ENCODE measurements at places on chromosomes 4 and X.
A peak's percentile ranks its signal among the peaks of the same experiment; 100 is the strongest.

DNA sequence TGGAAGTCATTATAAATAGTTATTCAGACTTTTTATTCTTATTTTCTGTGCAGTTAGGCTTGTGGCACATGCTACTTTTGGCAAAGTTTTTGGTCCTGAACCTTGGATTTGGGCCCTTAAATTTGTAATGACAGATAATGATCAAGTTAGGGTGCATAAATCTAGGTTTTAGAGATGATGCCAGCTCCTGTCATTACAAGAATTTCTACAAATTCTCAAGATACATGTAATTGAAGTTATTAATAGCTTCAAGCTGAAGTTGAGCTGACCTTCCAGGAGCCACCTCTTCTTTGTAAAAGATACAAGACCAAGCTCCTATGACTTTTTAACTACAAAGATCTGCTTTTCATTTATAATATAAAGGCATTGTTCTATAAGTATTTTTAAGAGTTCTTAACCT is 255.6 kb upstream of the UGT8 start:
- no peak for DNase-seq

- DNase-seq: no peak
Observed at GRCh38 chrX:28888416-28888815, 301.2 kb downstream of the IL1RAPL1 start.

GRCh38 chrX:145630081-145630480 is 187.5 kb upstream of the SLITRK2 start:
- DNase-seq: no peak

- DNase-seq: no peak
Observed at GRCh38 chr4:4539481-4539880, 2.4 kb downstream of the STX18 start.

GRCh38 chr4:175422331-175422730 is 389.7 kb downstream of the GPM6A start:
- no peak for DNase-seq

DNA sequence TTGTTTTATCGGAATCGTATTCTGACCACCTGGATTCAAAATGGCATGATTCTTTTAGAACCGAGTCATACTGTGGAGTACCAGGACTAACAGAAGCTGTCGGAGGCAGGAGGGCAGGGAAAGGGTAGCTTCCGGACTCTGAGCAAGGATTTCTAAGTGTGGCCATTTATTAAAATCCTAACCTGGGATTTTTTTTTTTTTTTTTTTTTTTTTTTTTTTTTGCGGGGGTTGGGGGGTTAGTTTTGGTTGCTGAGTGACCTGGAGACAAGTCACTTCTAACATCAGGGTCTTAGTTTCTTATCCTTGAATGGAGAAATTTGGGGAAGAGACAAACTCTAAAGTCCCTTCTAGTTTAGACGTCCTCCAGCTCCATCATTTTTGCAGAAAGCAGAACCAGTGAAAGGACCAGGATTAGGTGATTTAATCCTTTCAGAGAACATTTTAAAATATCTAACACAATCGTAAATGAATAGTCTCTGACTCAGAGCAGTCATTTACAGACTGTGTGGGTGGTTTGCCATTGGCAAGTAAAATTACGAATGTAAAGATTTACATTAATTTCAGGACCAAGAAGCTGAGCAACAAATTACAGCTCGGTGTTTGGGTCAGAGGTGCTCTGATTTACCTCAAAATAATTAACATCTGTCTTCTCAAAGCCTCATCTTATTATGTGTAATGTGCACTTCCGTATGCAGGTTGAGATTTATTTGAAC is 7.3 kb downstream of the SLC25A5 start:
- no peak for DNase-seq

DNA sequence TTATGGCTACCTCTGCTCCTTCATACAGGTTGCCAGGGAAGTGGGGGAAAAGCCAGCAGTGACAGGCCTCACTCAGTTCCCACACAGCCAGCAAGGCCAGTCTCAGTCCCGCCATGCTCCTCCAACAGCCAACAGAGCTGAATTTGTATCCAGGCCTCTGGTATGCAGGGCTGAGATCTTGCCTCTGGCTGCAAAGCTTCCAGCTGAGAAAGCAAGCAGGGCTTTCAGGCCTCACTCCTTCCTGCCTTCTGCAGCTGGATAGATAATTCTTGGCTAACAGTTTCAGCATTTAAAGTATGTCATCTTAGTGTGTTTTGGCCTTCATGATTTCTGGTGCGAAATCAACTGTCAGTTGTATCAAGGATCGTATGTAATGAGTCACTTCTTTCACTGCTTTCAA is 103.6 kb downstream of the GNL3L start:
- no peak for DNase-seq

GRCh38 chrX:26376037-26376708 is 160.2 kb downstream of the MAGEB5 start:
- DNase-seq: no peak

DNA sequence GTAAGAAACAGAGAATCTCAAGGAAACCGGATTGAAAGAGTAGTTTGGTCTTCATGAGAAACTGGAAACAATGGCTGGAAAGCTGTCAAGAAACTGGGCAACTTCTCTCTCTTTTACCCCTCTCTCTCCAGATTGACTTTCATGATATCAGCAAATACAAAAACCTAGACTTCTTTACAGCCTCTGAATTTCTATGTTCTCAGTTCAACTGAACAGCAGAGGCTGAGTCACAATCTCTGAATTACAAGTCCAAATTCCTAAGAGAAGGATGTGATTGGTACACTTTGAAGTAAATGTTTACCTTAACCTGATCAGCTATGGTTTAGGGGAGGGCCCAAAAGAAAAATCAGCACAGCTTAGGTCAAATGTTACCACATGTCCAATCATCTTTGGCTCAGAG is 974.9 kb downstream of the RPA4 start:
- DNase-seq: no peak

GRCh38 chr4:129355516-129355915 is 259.6 kb downstream of the C4orf33 start:
- no peak for DNase-seq

GRCh38 chr4:107561481-107561880 is 158.6 kb downstream of the PAPSS1 start:
- no peak for DNase-seq

- peak; percentile 46 for DNase-seq
Observed at GRCh38 chrX:30308263-30309138, 689 bp downstream of the NR0B1 start.

DNA sequence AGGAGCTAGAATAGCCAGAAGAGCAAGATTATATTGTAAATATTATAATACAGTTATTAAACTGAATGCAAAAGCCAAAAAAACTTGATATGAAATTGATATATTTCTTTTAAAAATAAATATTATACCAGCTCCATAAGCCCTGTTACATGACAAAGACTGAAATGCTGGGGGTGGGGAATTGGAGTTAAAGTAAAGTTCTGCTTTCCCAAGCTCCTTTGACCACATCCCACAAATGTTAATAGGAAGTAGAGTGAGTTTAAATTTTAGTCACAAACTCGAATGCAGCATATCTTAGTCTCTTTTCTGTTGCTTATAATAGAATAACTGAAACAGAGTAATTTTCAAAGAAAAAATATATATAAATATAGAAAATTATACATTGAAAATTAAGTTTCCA is 46.9 kb upstream of the NFKB1 start:
- DNase-seq: no peak

- DNase-seq: no peak
Observed at GRCh38 chrX:46707274-46707965, 51.5 kb downstream of the SLC9A7 start.

Data from COR-L47 (cell line).